Right kidney (tissue), 9 donors: ENCODE measurements at places on chromosomes 2 and 18.
A peak's percentile ranks its signal among the peaks of the same experiment; 100 is the strongest.

DNA sequence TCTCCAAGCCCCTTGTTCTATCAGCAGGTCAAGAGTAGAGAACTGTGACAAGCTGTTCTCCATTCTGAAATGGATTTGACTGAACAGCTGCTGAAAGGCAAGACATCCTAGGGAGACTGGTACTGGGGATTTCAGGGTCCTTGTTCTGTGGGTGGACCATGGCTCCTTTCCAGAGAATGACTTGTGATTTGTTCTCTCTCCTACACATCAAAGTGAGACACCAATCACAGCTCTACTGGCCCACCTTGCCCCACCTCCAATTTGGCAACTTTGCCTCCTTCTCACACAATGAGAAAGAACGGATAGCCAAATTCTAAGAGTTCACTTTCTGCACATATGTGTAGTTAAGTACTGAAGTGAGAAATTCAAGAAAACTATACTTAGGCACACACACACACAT lies 67.4 kb downstream of the BCL11A start:
- no peak for DNase-seq

GRCh38 chr2:169619946-169620345 lies 35.8 kb downstream of the PPIG start:
- no peak for DNase-seq

GRCh38 chr2:97997784-97998392 lies 2.1 kb upstream of the TMEM131 start:
- no peak for DNase-seq

- no peak for DNase-seq
Measured at GRCh38 chr2:7612969-7613368, 695.8 kb downstream of the RNF144A start.

DNA sequence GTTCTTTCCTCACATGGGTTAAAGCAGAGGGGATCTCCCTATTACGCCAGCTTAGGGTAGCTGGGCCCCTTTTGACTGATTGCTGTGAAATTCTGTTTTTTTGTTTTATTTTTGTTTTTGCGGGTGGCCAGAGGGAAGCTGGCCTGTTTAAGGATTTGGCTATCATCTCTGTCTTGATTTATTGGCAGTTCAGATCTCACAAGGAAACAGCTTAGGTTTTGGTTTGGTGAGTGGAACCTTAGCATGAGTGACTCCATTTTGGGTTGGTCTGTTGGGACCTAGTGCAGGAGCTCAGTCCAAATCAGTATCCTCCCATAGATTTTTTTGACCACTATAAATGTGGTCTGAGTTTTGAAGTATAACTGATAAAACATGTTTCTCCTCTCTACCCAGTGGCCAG lies 25.6 kb upstream of the NTSR2 start:
- no peak for DNase-seq

DNA sequence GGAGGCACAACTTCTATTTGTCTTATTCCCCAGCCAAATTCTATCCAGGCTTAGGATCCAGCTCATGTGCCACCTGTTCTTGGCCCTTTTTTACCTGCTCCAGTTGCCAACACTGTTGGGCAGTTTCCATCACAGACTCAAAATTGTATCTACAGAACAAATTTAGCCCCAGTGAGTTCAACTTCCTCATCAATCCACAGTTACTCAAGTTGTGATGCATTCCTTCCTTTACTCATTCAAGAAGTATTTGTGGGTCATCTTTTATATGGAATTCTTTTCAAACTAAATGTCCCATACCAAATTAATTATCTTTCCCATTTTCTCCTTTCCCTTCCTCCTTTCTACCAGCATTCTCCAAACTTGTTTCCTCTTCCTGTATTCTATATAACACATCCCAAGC lies 12.7 kb upstream of the DDX18 start:
- DNase-seq = no peak

- no peak for DNase-seq
Measured at GRCh38 chr2:160282063-160282580, 82.0 kb upstream of the ITGB6 start.

- no peak for DNase-seq
Measured at GRCh38 chr18:1513519-1513918, 608.8 kb downstream of the ADCYAP1 start.

DNA sequence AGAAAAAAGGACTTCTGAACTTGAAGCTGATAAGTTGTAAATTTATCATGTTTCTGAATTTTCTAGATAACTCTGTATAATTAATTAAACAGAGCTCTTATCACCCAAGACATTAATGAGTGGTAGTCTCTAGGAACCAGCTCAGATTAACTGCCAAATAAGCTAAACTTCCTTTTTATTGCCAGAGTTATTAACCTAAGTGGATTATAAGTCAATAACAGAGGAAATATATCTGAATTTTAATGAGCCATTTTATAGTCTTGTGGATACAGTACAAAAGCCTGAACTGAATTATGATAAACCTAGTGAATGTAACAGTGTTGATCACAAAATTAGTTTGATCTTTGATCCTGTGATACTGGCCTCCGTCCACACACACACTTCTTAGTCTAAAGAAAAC lies 111.5 kb downstream of the COMMD1 start:
- no peak for DNase-seq

- no peak for DNase-seq
Measured at GRCh38 chr2:160889439-160890170, 270.6 kb upstream of the TANK start.

- DNase-seq = no peak
Measured at GRCh38 chr2:5519286-5519685, 172.9 kb upstream of the SOX11 start.

DNA sequence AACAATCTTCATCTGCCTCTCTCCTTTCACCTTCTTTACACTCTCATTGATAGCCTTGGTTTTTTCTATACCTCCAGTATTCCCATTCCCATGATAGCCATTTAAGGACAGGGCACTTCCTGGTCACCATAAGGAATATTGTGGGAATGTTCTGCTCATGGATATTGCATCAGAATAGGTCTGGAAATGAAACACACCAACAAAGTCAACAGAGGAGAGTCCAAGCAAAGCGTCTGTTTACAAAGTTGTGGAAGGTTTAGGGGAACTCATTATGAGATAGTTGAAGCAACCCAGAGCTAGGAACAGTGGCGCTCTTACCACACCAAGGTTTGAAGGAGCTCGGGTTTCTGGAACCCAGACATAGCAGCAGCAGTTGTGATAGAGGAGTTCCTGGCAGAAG lies 150.3 kb upstream of the TNP1 start:
- DNase-seq = no peak

GRCh38 chr18:62506495-62507143 lies 16.2 kb upstream of the ZCCHC2 start:
- no peak for DNase-seq

- no peak for DNase-seq
Measured at GRCh38 chr18:9431296-9431695, 44.0 kb upstream of the RALBP1 start.

GRCh38 chr18:71107244-71107643 lies 818.4 kb downstream of the SOCS6 start:
- DNase-seq = no peak

DNA sequence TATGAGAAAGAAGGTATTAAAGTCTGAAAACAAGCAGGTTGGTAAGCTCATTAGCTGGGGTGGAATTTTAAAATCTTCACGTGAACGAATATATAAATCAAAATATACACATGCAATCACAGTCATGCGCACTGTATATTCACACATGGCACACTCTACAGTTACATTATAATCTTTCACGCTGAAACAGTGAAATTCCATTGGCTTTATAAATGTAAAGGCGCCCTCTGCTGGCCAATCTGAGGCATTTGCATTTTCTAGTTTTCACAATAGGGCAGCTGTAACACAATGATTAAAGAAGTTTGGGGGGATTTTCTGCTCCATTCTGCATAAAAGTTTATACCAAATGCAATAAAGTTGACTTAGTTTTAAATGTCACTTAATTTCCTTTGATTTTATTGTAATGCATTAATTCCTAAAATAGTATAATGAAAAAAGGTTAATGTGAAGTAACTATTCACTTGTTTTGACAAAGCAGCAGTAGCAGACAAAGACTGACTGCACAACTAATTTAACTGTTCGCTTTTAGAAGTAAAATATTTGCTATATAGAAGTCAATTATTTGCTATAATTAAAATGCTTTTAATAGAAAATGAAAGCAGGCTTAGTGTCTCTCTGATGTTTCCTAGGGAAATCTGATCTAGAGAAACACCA lies 17.2 kb downstream of the IFIH1 start:
- peak; percentile 25 for DNase-seq

DNA sequence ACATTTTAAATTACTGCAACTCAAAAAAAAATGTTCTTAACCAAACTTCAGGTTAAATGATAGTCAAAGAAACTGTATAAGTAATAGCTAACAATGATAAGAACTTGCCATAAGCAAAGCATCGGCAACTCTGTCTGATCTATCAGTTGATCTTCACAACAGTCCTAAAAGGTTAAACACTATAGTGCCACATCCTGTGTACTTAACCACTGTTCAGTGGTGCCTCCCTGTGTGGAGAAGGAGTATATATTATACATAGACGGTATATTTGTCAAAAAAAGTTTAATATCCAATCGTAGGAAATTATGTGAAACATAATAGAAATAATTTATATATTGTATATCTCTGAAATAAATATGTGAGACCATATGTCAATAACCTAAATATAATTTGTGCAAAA lies 13.0 kb downstream of the DTNA start:
- no peak for DNase-seq

- DNase-seq = no peak
Measured at GRCh38 chr2:199940373-199940772, 14.9 kb downstream of the TYW5 start.
